GOT3 (cell line): ENCODE measurements at places on chromosomes 1 and 21.

GRCh38 chr1:218752126-218752525 is 407.0 kb downstream of the TGFB2 start:
- no peak for DNase-seq

DNA sequence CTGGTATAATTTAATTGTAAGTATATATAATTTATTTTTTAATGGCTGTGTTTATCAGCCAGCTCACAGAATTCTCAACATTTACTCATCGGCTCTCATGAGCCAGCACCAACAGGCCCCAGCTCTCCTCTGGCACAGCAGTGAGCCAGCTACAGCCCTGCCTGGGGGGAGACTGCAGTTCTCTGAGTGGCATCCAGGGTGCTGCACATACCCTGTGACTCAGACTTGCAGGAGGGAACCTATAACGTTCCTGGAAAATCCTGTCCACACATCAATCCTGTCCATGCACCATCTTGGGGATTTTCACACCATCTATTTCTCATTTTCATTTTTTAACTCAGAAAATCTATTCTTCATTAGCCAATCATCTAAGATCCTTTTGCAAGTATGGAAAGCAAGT is 36.5 kb downstream of the FHAD1 start:
- DNase-seq = no peak

- no peak for DNase-seq
Observed at GRCh38 chr1:156444407-156445001, 56.1 kb downstream of the MEF2D start.

DNA sequence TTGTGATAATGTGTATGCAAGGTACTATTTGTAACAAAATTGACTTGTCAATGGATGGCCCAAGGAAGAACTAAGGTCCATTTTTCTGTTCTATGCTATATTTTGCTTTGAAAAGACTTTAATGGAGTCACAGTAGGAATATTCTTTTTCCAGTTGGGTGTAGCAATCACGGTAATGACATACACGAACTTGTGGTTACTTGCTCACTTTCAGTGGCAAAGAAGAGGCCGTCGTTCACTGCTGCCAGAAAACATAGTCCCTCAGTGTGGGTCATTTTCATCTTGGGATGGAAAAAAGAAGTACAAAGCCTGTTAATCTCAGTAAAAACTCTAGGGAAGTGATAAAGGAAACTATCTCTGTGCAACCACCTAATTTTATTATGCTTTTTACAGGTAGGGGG is 47.8 kb upstream of the LAMC2 start:
- DNase-seq = no peak

GRCh38 chr1:150165622-150166612 is 16.2 kb downstream of the PLEKHO1 start:
- DNase-seq = no peak

DNA sequence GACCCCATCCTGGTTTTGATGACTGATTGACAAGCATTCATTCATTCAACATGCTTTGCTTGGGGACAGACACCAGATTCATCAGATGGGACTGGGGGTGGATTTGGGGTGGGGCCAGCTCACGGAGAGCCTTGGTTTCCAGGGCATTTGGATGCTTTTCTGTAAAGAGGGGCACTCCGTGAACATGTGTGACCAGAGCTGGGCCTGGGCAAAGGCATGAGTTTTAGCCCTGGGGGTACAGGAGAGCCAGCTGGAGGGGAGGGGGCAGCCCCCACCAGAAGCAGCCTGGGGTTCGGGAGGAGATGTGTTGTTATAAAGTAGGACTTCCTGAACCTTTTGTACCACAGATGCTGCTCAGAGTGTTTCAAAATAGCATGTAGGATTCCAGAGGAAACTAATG is 99.7 kb downstream of the RIPK4 start:
- no peak for DNase-seq

DNA sequence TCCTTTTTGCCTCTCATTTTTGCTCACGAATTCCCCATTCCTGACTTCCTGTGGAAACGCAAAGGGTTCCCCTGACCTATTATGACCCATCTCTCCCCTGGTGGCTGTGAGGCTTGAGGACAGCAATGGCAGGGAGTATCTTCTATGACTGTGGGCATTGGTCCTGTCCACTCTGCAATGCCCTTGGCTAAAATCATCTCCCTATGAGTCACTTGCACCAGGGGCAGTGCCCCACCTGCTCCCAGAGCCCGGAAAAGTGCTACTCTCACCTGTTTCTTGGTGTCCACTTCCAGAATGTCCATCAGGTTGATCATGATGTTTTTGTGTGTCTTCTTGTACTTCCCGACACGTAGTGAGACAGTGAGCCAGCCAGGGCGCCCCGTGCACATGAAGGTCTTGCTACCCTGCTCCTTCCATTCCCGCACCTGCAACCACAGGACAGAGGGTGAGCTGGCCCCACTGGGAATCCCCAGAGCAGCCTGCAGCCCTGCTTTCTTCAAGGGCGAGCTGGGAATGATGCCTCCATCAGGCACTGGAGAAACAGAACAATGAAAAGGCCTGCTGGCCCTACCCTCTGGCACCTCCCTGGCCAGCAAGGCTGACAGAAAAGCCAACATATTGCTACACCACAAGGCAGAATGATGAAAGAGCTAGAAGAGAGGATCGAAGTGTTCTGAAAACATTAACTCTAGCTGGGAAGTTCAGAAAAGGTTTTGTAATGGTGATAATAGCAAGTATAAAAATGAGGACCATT is 3.5 kb downstream of the DHCR24 start:
- no peak for DNase-seq

- no peak for DNase-seq
Observed at GRCh38 chr21:20311234-20311787, 686.9 kb upstream of the NCAM2 start.

GRCh38 chr21:36245115-36245514 is 74.9 kb upstream of the MORC3 start:
- DNase-seq = no peak

DNA sequence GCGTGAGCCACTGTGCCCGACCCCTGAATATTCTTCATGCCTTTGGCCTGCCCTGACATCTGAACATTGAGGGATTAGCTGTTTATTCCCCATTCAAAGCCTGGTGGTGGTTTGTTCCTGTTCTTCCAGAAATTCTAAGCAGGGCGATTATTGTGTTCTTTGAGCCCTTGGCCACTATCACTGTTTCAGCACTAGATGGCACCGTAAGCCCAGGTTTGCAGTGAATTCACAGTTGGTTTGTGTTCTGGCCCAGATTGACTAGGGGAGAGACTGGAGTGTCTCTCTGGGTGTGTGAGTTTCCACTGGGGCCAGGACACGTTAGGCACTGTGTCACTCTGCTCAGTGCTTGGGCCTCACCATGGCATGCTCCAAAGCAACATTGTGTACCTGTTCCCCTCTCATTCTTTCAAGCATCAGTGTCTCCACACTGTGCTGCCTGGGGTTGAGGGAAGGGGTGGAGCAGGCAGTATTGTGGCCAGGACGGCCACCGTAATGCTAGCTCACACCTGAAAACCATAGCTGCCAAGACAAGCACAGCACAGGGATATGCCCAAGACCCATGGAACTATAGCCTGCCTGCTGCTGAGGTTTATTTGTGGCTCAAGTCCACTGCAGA is 52.7 kb downstream of the PKN2 start:
- no peak for DNase-seq

GRCh38 chr21:38082936-38083485 is 166.8 kb upstream of the KCNJ6 start:
- DNase-seq = no peak

DNA sequence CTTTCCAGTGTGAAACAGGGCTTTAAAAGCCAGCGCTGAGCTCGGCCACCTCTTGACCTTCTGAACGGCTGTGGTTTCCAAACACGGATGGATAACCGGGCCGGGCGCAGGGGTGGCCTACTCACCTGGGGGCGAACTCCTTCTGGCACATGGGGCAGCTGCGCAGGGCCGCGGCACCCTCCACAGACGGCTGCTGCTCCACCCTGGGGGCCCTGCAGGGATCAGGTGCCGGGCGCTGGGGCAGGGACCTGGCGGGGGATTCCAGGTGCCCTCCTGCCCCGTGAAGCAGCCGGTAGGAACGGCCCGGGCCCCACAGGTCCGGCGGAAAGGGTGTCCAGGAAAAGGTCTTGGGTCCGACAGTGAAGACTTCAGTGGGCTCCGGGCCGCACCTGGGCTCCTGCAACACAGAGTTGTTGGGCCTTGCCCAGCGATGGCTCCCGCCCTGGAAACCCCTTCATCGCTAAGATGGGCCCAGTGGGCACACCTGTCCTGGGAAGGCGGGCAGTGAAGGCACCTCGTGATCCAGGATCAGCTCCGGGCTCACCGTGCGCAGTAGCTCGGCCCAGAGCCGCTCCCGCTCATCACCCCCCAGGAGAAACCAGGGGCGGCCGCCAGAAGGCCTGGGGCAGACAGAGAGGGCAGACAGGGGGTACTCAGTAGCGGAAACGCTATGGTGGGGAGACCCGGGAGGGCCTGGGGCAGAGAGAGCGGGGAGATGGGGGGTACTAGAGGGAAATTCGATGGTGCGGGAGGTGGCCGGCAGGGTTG is 874 bp downstream of the FAAP20 start:
- DNase-seq = no peak

GRCh38 chr1:206687915-206688442 is 3.3 kb downstream of the MAPKAPK2 start:
- no peak for DNase-seq

- DNase-seq = no peak
Observed at GRCh38 chr1:62198781-62199125, 4.1 kb downstream of the L1TD1 start.

DNA sequence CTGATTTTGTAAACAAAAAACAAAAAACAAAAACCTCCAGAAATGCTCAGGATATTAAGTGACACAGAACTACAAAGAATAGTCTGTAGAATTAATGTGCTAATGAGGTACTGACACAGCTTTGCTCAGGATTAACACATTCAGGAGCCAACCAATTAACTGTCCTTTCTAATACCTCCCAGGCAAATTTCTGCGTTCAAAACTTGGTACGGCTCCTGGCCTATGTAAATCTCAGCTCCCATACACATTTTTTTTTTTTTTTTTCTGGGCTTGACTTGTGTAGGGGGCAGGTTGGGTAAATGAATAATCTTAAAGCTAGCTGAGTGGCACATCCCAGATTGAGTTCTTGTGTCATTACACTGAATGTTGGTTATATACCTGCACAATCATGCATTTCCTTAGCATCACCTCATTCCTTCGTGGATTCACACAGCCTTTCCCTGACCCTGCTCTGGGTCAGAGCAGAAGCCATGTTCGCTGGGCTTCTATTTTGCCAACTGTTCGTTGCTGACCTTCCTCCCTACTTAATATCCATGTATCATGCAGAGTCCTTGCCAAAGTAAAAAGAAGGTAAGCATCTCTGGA is 12.6 kb upstream of the IER5 start:
- DNase-seq = no peak

- no peak for DNase-seq
Observed at GRCh38 chr1:24435782-24436365, 20.3 kb downstream of the NIPAL3 start.
